ENCODE measurements at places on chromosomes 5 and 9.
A peak's percentile ranks its signal among the peaks of the same experiment; 100 is the strongest.

DNA sequence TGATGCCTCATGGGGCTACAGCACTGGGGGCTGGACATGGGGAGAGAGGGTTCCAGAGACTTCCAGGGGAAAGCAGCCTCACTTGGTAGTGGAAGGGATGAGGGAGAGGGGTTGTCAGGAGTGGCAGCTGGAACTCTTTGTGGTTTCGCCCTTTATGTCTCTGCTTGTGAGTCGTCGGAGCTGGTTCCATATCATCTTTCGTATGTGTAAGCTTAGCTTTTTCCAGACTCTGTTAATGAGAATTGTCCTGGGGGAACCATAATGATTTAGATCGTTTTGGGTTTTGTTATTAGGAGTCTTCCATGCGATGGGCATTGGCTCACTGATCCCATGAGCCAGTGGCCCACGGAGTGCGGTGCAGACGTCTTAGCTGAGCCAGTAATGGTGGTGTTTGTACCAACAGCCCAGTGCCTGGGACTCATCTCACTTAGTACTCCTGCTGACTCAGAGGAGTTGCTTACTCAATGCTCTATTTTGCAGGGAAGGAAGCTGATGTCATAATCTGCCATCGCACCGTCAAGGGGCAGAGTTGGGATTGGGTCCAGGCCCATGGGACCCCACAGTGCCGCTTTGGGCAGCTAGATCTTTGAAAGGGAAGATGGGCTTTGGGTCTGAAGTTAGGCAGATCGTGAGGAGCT is 48.5 kb downstream of the NEK6 start:
- DNase-seq, result no peak

DNA sequence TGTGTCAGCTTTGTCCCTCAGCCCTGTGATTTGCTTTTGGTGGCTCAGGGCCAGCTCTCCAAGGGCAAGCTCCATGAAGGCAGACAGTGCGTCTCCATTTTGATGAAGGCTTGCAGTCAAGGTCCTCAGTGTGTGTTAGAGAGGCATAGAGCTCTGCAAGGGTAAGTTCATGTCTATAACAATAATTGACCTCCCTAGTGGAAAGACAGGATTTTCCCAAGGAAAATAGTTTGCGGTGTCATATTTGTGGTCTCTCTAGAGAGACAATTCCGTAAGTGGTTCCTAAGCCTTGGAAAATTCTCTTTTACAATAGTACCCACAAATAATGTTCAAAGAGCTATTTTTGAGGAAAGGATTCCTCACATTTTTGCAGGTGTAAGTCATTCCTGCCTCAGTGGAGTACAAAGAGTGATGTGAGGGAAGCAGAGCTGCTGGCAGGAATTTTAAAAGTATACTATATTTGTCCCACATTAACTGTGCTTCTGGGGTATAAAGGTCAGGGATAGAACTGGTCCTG is 40.2 kb downstream of the SLC1A3 start:
- no peak for DNase-seq

GRCh38 chr5:36374266-36374862 is 72.7 kb upstream of the RANBP3L start:
- DNase-seq, result no peak

GRCh38 chr5:149411738-149412519 is 32.8 kb upstream of the IL17B start:
- DNase-seq, result no peak

DNA sequence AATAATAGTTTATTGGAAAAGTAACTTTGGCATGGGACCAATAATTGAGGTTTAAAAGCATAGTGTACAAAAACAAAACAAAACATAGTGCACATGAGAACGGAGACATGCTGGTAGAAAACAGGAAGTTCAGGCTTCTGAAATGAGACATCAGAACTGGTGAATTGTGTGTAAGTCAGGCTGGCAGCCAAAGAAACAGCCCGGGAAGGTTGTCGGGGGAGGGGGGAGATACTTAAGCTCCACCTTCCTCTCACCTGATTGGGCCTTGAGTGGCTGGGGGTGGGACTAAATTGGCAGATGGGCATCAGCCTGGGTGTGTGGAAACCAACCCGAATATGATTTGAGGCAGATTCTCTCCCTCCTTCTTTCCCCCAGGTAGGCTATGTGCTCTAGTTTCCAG is 256.3 kb downstream of the SMARCA2 start:
- no peak for DNase-seq

- no peak for DNase-seq
These were observed 125.6 kb upstream of the DMRT1 start for GRCh38 chr9:715743-716400.

- DNase-seq, result no peak
These were observed 35.6 kb upstream of the ANKRD33B start for GRCh38 chr5:10528056-10528816.

GRCh38 chr9:120526534-120526933 is 53.4 kb downstream of the CDK5RAP2 start:
- DNase-seq, result no peak

DNA sequence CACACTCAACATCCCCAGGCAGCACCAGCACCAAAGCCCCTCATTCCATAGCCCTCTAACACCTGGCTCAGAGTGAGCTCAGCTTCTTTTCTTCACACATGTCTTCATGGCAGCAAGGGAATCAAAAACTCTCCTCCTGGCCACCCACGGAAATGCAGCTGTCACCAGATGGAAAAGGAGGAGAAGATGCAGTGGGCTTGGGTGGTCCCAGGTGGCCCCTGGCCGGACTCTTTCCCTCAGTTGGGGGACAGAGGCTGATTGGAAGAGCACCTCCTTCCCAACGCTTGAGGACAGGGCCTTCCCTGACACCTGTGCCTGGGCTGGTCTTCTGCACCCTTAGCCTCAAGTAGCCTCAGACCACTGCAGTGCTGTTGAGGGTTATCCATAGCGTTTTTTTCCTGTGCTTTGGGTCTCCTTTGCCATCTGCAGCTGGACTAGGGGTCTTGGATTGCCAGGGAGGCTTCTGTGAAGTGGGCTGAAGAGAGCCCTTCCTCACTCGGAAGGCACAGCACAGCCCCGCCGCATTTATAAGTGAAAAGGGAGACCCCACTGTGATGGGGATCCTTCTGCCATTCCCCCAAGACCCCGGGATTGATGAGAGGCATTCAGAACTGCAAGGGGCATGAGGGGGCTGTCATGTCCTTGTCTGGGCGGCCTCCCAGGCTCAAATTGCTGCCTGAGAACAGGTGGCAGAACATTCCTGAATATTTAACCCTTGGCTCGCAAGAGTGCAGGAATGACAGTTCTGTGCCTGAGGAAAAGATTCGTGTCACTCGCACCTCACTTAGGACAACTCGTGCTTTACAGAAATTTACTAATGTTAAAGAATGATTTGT is 200.0 kb downstream of the AUH start:
- DNase-seq, result no peak

DNA sequence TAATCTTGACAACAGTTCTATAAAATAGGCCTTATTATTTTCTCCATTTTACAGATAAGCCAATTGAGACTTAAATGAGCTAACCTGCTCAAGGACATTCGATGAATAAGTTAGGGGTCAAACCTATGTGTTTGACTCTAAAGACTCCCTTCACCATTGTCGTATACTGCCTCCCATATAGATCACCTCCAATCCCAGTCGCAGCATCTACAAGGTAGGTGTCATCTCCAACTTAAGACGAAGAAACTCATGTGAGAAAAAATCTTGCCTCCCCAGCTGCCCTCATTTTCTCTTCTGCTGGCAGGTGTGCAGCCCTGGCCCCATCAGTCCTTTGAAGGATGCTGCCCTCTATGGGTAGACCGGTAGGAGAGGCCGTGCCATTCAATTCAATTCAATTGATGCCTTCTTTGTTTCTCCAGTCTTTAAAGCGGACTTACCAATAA is 75.2 kb upstream of the SMARCA2 start:
- DNase-seq, result no peak

GRCh38 chr9:31554941-31555340 is 829.5 kb upstream of the ACO1 start:
- no peak for DNase-seq

GRCh38 chr9:137748741-137749140 is 128.8 kb upstream of the CACNA1B start:
- no peak for DNase-seq

DNA sequence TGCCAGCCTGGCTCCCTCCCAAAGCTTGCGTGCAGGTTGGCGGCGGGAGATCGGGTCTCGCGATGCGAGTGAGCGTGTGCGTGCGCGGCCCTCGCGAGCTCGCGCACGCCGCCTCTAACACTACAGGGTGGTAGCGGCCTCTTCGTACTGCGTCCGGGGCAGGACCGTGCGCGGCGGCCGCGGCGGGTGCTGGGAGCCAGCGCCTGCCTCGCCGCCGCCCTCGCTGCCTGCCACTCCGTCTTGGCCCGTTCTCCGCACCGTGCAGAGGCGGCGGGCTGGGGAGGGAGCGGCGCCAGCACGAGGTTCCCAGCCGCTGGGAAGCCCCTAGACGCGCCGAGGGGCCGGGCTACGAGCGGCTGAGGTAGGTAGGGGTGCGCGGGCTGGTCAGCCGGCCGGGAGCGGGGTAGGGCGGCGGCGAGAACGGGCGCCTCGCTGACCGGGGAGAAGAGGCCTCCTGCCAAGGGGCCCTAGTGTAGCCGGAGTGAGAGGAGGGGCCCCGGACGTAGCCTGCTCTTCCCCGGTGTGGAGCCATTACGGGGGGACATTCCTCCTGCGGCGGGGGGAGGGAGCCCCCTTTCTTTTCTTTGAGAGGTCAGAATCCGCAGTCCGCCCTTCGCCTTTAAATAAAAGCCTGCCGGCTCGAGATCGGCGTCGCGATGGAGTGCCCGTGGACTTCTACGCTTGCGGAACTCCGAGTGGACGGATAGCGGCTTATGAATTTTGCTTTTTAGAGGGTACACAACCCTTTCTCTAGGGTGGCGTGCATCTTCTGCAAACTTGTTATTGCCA is at the start of gene C5orf24:
Gene C5orf24 (plus strand): TSS at position 117 of the 789 bp plus-strand sequence. CDS start 8,933 bp downstream, outside the sequence.
- DNase-seq, result peak; percentile 82

GRCh38 chr5:117299224-117299935 is 724.8 kb upstream of the SEMA6A start:
- no peak for DNase-seq

GRCh38 chr5:168226012-168226411 is 65.4 kb upstream of the WWC1 start:
- DNase-seq, result no peak

Measured in stimulated activated CD8-positive, alpha-beta memory T cell treated with anti-CD3 and anti-CD28 coated beads, Interleukin-12 subunit alpha, Interleukin-12 subunit beta, amount 100 ng/mL, for 1 hour (primary cell).